ENCODE measurements at places on chromosomes 16 and 17.

- peak; percentile 47 for DNase-seq
These were observed 259.4 kb upstream of the TNRC6C start for GRCh38 chr17:77698903-77699623.

DNA sequence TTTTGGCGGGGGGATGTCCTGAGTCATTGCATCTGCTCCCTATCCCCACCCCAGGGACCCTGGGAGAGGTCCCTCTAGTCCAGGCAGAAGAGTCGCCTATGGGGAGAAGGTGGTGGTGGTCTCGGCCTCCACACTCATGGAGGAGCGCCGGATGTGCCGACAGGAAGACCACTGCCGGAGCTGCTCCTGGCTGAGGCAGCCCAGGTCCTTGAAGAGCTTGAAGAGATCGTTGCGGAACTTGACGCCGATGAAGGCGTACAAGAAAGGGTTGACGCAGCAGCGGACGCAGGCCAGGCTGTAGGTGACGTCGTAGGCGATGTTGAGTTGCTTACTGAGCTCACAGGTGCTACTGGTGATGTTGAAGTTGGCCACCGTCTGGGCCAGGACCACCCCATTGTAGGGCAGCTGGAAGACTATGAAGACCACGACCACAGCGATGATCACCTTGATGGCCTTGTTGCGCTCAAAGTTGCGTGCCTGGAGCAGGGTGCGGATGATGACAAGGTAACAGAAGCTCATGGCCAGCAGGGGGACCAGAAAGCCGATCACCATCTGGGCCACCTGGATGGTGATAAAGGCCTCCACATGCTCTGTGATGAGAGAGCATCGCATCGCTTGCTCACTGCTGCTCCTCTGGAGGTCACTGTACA, 10.5 kb downstream of the CCR7 start:
- DNase-seq: no peak

GRCh38 chr17:39318636-39319035, 82.8 kb downstream of the FBXL20 start:
- DNase-seq: no peak

- no peak for DNase-seq
These were observed 8.4 kb downstream of the SLC16A5 start for GRCh38 chr17:75096082-75096625.

- DNase-seq: no peak
These were observed 103.0 kb upstream of the CDH13 start for GRCh38 chr16:82523815-82524214.

GRCh38 chr17:75081611-75082540, 5.9 kb upstream of the SLC16A5 start:
- no peak for DNase-seq

DNA sequence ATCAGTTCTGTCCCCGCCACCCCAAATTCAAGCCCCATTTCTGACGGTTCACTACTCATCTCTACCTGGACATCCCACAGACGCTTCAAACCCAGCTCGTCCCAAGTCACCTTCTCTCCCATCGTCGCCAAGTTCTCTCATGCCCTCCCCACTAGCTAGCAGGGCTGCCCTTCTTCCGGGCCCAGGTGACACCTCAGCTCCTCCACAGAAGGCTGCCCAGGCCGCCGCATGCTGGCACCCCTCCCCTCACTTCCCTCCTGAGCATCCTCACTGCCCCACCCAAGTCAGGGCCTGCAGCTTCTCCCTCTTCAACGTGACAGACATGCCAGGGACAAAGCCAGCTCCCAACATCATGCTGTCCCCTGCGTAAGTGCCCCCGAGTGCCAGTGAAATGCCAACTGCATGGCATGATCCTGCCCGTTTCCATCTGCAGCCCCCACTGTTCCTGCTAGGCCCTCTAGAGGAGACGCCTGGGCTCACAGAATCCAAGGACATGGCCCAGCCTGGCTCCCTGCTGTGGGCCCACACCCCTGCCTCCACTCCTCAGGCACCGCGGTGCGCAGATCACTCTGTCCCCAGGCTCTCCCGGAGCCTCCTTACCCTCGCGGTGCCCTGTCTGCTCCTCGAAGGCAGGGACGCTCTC, 5.9 kb downstream of the CYB561 start:
- no peak for DNase-seq

GRCh38 chr17:49365667-49366066, 3.6 kb upstream of the ZNF652 start:
- peak; percentile 74 for DNase-seq

DNA sequence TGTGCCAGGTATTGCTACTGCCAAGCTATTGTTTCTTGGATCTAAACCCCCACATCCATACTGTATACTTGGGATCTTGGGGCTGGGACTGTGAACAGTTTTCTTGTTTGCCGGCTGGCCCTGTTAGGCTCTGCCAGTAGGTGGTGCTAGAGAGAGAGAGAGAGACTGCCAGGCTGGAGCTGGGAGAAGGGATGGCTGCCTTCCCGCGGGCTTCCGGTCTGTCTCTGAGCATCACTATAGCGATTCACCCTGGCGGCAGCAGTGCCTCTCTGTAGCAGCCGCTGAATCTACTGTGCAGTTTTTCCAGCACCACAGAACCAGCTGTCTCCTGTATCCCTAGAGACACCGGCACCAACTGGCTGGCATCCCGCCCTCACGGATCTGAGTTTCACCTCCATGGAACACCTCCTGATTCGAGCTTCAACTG, 201.2 kb downstream of the UTP18 start:
- peak; percentile 80 for DNase-seq

GRCh38 chr17:62680541-62681052, 53.1 kb downstream of the MRC2 start:
- no peak for DNase-seq

GRCh38 chr16:79564671-79565107, 35.8 kb downstream of the MAF start:
- no peak for DNase-seq

DNA sequence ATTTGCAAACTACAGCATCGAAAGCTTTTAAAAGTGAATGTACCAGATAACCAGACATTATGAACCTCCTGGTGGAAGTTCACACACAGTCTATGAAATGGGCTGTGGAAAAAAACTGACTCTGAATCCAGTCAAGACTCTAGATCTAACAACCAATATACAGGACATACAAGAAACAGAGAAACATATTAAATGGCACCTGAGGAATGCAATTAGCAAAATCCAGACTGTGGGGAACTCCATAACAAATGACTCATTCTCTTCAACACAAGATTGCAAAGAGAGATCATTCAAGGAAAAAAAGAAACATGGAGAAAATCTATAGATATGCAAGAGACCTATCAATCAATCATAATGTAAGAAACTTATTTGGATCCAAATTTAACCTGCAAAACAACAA, 119.0 kb downstream of the MYO1D start:
- no peak for DNase-seq

- DNase-seq: no peak
These were observed 19.9 kb upstream of the COL1A1 start for GRCh38 chr17:50221266-50221863.

- peak; percentile 53 for DNase-seq
These were observed 190.4 kb downstream of the ABCC12 start for GRCh38 chr16:47965439-47965838.

DNA sequence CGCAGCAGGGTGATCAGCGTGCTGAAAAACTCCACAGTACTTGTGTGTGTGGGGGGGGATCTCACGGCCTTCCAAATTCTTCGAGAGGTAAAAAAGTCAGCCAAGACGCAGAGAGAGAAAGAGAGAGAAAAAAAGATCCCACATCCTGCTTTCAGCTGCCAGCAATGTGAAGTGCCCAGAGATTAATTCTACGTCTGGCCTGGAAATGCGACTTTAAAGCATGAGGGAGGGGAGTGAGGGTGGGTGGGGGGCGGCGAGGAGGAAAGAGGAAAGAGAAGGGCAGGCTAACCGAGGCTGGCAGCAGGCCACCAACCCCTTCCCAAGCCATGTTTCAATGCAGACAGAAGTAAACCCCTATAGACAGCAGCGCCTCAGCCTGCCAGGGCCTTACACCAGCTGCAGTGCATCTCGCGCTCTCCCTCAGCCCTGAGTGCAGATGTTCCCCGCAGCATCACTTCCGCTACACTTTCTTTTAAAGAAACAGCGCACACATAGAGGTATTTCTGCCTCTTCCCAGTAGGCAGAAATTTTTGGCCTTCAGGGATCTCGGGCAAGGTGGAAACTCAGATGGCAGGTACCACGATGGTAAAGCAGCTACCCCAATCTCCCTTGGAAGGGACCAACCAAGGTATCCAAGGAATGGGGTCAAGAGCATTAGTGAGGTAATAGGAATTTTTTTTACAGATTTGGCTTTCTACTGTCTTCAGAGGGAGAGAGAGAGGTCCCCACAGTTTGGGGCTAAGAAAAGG, 87.8 kb downstream of the SMG6 start:
- DNase-seq: peak; percentile 63

DNA sequence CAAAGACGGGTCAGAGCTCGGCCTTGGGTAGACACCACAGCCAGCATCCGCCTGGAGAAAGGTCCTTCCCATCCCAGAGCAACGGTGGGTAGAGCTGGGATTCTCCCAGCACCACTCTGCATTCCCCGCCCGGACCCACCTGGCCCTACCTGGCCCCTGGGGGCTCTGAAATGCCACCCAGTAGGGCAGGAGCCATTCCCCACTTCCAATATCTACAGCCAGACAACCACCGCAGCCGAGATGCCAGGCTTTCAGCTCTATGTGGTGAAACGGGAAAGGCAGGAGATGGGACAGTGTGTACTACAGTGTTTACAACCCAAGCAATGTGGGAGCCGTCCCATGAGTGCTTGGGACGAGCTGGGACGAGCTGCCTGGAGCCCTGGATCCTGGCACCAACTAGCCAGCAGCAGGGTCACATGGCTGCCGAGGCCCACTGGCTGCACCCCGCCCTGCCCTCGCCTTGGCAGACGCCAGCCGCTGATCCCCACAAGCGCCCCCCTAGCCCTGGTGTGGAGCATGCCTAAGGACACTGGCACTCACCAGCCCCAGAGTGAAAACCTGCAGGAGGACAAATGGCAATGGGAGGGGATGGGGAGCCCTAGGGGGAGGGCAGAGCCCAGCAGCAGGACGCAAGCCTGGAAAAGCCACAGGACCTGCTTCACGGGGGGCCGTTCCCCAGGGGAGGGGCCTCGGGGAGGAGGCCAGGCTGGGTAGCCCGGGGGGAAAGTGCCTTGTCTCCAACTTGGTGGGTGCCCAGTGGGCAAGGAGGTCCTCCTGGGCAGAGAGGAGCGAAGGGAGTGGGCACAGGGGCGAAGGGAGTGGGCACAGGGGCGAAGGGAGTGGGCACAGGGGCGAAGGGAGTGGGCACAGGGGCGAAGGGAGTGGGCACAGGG, 13.5 kb downstream of the TMC6 start:
- no peak for DNase-seq

- DNase-seq: no peak
These were observed 84.2 kb downstream of the MAP2K4 start for GRCh38 chr17:12104831-12105230.

DNA sequence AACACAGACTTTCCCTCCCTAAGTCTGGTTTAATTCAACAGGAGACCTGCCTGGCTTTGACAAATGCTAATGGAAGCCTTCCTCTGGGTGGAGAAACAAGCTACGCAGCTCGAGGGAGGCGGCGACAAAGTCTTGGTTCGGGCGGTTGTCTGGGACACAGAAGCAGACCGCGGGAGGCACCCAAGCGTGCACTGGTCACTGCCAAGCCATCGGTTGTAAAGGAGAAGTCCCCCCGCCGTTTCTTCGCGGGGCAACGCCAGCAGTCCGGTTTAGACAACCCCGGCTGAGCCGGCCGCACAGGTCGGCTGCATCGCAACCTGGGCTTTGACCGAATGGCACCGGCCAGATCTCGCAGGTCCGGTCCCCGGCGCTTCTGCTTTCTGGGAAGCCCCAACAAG, 586 bp downstream of the GLYR1 start:
- DNase-seq: peak; percentile 69

GRCh38 chr17:27905447-27906225, 12.5 kb upstream of the LYRM9 start:
- DNase-seq: no peak

DNA sequence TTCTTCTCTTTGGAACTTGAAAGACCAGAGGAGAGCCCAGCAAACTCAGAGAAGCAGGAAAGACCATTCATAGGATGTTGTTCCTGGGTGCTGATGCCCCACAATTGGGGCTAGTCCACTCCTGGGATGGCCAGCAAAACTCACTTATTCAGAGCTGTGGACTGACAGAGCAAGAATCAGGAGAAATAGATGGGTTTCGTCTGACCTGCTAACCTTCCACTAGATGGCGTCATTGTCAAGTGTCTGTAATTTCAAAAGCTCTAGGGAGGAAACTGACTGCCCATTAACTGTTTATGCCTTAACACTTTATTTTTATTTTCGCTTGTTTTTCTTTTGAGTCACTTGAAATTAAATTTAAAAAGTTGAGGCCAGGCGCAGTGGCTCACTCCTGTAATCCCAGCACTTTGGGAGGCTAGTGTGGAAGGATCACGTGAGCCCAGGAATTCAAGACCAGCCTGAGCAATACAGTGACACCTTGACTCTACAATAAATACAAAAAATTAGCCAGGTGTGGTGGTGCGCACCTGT, 28.7 kb upstream of the MILR1 start:
- peak; percentile 53 for DNase-seq
